ENCODE measurements at places on chromosomes 5 and 9. TPM values are rescaled to one million over a fixed set of nuclear protein-coding genes. Genes with fewer than 3 reads are reported as not detected.

The LURAP1L gene
- 49.0 TPM for total RNA-seq

The C1QTNF2 gene
- total RNA-seq, result 0.64 TPM

The TAF11L10 gene
- total RNA-seq, result not detected

- DNase-seq, result peak; percentile 73
These were observed 26.3 kb upstream of the FAM120AOS start for GRCh38 chr9:93479726-93480125.

DNA sequence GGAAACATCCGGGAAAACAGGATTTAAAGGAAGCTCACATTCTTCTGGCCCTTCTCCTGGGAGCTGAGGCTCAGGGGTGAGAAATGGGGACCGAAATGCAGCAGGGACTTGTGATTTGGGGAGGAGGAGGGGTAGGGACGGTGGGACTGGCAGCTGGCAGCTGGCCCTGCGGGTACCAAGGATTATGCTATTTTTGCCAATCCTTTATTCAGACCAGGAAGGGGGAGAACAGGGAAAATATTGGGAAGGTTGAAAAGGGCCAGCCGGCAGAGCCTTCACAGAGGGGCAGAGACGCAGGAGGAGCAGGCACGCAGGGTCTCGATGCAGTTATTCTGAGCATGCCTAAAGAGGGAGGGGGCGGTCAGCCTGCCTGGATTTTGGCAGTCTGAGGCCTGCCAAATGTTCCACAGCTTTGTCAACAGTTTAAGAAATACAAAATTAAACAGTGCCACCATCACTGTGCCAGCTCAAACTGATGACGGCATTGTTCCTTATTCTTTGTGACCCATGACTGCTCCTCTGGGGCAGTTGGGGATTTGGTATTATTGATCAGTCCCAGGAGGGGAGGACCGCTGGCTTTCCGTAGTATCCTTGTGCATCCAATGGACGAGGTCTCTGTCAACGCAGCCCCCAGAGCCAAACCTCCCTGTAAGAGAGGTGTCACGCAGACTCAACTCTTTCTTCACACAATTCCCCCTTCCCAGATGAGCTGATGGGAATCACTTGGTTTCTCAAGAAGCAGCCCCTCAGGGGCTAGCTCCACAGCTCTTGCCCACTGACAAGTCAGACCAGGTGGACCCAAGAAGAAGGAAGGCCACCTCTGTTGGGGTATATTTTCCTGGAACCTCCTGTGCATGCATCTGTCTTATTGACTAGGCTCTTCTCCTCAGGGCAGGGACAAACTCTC is 553.3 kb downstream of the BNC2 start:
- DNase-seq, result no peak

GRCh38 chr5:174188295-174188694 is 142.8 kb downstream of the NSG2 start:
- DNase-seq, result peak; percentile 1

GRCh38 chr9:96084331-96084734 is 208.8 kb downstream of the ERCC6L2 start:
- DNase-seq, result peak; percentile 90

GRCh38 chr9:108040783-108041182 is 551.2 kb upstream of the KLF4 start:
- DNase-seq, result peak; percentile 75

DNA sequence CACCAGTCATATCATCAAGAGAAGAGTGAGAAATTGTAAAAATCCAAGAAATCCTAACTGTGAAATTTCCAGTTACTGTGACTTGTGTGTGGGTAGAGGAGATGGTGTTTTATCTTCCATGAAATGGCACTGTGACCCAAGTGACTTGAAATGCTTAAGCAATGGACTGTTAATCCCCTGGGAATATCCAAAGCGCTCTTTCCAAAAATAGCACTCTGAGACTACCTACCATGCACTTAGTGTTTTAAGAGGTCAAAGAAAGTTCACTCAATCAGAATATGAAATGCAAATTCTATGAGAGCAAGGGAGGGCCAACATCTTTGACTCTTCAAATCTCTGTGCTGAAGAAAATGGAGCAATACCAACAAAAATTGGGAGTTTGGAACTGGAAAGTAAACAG is 244.0 kb downstream of the GABRB2 start:
- DNase-seq, result no peak

- peak; percentile 23 for DNase-seq
These were observed at the start of gene CCNI2 for GRCh38 chr5:132746954-132747615. Gene CCNI2 (plus strand): TSS chr5:132747426. CDS start chr5:132747496, 70 bp downstream.

- peak; percentile 49 for DNase-seq
These were observed 27.5 kb downstream of the FSD1L start for GRCh38 chr9:105475302-105475701.

- DNase-seq, result peak; percentile 61
These were observed 29.2 kb downstream of the CDKN2A start for GRCh38 chr9:21964925-21965385.

- DNase-seq, result peak; percentile 46
These were observed 14.5 kb downstream of the ZSWIM6 start for GRCh38 chr5:61346511-61346910.

- no peak for DNase-seq
These were observed 39.2 kb downstream of the MARCHF11 start for GRCh38 chr5:16140417-16140816.

GRCh38 chr5:157828944-157829639 is 29.9 kb downstream of the CLINT1 start:
- no peak for DNase-seq

- DNase-seq, result no peak
These were observed 123.2 kb downstream of the MYO10 start for GRCh38 chr5:16812911-16813310.

GRCh38 chr5:151151793-151152192 is 5.8 kb downstream of the ANXA6 start:
- peak; percentile 76 for DNase-seq
